GM23248 (cell line): ENCODE measurements at places on chromosomes 1 and 21. TPM values are rescaled to one million over a fixed set of nuclear protein-coding genes. Genes with fewer than 3 reads are reported as not detected.

LCE7A gene
- total RNA-seq, result not detected in 2 replicates

GJA4 gene
- not detected in 2 replicates for total RNA-seq

TNFRSF4 gene
- total RNA-seq, result not detected in 2 replicates

UTP25 gene
- 12.2 and 16.8 TPM in 2 replicates for total RNA-seq

DNALI1 gene
- 0.32 and 0.63 TPM in 2 replicates for total RNA-seq

NBPF10 gene
- total RNA-seq, result 2.3 and 3.2 TPM in 2 replicates

CRYZ gene
- 23.5 and 28.3 TPM in 2 replicates for total RNA-seq

PADI2 gene
- 0.13 and 0.22 TPM in 2 replicates for total RNA-seq

CD53 gene
- total RNA-seq, result not detected in 2 replicates

EVA1C gene
- total RNA-seq, result 0.89 and 2.2 TPM in 2 replicates

LCE6A gene
- not detected in 2 replicates for total RNA-seq

CRYBG2 gene
- total RNA-seq, result not detected in 2 replicates

SLC37A1 gene
- total RNA-seq, result not detected in 2 replicates

NPHS2 gene
- total RNA-seq, result not detected in 2 replicates

MAP3K21 gene
- total RNA-seq, result not detected in 2 replicates

TRIM58 gene
- not detected in 2 replicates for total RNA-seq

LIN28A gene
- not detected in 2 replicates for total RNA-seq

OR14K1 gene
- total RNA-seq, result not detected in 2 replicates

OR2T11 gene
- not detected in 2 replicates for total RNA-seq

KRTAP21-2 gene
- not detected in 2 replicates for total RNA-seq

SPATA1 gene
- not detected in 2 replicates for total RNA-seq

TFB2M gene
- 20.6 and 28.8 TPM in 2 replicates for total RNA-seq

LRRC41 gene
- 131 and 133 TPM in 2 replicates for total RNA-seq

TNFSF4 gene
- total RNA-seq, result 4.8 and 6.2 TPM in 2 replicates

KCNJ9 gene
- total RNA-seq, result 0.13 TPM in 1 of 2 replicates, not detected in the other

L1TD1 gene
- 0.11 TPM in 1 of 2 replicates, not detected in the other for total RNA-seq

HES4 gene
- total RNA-seq, result 3.1 and 7.6 TPM in 2 replicates

CSF3R gene
- total RNA-seq, result not detected in 2 replicates

MTARC1 gene
- 0.22 and 0.76 TPM in 2 replicates for total RNA-seq

CLCA1 gene
- not detected in 2 replicates for total RNA-seq

MORN1 gene
- 6.3 and 8.8 TPM in 2 replicates for total RNA-seq

LDLRAD1 gene
- total RNA-seq, result not detected in 2 replicates

CFAP107 gene
- total RNA-seq, result not detected in 2 replicates

C8B gene
- total RNA-seq, result not detected in 2 replicates
